Fibroblast of the aortic adventitia (primary cell): ENCODE measurements at places on chromosomes 12 and 14. TPM values are rescaled to one million over a fixed set of nuclear protein-coding genes. Genes with fewer than 3 reads are reported as not detected.

DNA sequence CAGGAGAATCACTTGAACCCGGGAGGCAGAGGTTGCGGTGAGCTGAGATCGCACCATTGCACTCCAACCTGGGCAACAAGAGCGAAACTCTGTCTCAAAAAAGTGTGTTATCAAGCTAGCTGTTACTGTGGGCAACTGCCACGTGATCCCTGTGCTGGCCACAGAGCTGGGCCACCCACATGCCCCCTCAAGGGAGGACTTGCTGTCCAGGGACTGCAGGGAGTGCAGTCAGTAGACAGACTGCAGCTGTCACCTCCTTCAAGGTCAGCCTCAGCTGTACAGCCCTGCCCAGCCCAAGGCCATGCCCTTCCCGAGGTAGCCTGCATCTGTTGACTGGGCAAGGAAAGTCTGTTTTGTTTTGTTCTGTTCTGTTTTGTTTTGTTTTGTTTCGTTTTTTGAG lies 46.6 kb upstream of the BICDL1 start:
- no peak for DNase-seq

GRCh38 chr14:74239848-74240793 lies 872 bp downstream of the VSX2 start:
- peak; percentile 10 for DNase-seq

Gene SLC2A13
- total RNA-seq, result 9.4 and 16.6 TPM in 2 replicates

DNA sequence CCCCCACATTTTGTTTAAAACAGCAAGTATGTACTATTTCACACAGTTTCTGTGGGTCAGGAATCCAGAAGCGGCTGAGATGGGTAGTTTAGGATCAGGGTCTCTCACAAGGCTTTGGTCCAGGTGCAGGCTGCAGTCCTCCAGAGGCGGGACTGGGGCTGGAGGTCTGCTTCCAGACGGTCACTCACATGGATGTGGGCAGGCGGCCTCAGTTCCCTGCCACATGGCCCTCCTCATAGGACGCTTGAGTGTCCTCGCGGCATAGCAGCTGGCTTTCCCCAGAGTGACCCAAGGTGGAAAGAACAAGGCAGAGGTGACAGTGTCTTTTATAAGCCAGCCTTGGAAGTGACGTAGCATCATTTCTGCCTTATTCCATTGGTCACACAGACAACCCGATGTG lies 7.9 kb upstream of the C1RL start:
- DNase-seq, result no peak
